ENCODE measurements at places on chromosomes 12 and 14.

DNA sequence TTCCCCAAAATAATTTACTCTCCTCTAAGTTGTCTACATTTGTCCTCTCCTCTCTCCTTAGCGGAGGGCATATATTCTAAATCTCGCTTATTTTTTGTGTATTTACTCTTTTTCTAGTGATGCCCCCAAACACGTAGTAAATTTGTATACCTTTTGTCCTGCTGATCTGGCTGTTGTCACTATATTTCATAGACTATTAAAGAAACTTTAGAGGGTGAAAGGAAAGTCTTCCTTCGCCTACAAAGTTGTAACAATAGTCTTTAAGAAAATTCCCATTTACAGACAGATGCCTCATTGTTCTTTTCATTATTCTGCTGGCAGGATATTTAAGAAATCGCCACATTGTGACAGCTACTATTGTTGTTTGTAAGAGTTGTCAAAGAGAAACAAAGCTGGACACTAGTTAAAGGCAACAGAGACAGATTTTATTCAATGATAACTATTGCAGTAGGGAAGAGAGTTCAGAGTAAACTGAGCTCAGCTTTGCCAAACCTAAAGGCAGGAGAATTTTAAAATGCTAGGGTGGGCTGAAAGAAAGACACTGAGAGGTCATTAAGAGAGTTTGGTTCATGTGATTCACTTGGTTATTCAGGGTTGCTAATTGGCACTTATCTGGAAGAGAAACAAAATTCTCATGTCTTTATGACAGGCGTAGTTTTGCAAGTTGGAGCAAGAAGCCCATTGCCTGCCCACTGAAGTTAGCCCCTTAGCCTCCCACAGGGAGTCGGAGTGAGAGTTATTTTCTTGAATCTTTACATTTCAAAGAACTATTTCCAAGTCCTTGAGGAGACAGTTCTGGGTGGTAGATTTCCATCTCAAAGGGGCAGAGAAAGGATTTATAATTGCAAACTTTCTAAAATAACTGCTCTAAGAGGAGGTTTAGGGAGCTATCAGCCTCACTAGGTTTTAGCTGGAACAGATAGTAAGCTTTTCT lies 1272.5 kb upstream of the SEL1L start:
- no peak for DNase-seq

- DNase-seq: peak; percentile 69
Measured at GRCh38 chr14:30214461-30215090, 286.9 kb upstream of the PRKD1 start.

- DNase-seq: no peak
Measured at GRCh38 chr14:104576970-104577332, 2.6 kb upstream of the C14orf180 start.

- no peak for DNase-seq
Measured at GRCh38 chr12:33828326-33828725, 194.0 kb upstream of the ALG10 start.

DNA sequence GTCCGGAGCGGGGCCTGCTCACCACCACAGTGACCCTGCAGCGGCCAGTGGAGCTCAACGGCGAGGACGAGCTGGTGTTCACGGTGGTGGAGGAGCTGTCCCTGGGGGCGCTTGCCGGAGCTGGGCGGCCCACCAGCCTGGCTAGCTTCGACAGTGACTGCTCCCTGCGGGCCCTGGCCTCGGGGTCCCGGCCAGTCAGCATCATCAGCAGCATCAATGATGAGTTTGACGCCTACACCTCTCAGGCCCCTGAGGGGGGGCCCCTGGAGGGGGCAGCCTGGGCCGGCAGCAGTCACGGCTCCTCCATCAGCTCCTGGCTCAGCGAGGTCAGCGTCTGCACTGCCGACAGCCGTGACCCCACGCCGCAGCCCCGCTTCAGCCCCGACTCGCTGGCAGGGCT lies 37.4 kb downstream of the KIF26A start:
- no peak for DNase-seq

- no peak for DNase-seq
Measured at GRCh38 chr12:56425193-56425592, 24.0 kb downstream of the TIMELESS start.

DNA sequence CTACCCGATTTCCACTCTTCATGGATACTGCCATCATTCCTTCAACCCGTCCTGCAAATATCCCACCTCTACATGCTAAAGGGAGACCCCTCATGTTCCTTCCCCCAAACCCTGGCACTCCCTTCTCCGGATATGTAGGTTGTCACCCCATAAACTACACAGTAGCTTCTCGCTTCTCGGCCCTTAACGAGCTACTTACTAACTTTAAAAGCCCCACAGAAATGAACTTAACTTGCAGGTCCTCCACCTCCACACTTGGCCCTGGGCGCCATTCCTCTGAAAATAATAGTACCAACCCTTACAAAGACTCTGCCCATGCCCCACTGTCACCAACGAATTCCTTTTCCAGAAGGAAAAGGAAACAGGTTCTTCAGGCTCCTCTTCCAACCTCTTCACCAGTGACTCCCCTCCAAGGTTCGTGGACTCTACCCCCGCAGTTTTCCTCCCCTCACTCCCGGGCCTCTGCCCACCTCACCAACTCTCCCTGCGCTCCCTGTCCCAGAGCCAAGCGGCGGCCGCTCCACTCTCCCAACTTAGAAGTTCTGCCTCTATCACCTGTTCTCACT lies 1.2 kb downstream of the SPPL3 start:
- no peak for DNase-seq

GRCh38 chr14:24070285-24071143 lies 848 bp upstream of the CPNE6 start:
- DNase-seq: no peak

DNA sequence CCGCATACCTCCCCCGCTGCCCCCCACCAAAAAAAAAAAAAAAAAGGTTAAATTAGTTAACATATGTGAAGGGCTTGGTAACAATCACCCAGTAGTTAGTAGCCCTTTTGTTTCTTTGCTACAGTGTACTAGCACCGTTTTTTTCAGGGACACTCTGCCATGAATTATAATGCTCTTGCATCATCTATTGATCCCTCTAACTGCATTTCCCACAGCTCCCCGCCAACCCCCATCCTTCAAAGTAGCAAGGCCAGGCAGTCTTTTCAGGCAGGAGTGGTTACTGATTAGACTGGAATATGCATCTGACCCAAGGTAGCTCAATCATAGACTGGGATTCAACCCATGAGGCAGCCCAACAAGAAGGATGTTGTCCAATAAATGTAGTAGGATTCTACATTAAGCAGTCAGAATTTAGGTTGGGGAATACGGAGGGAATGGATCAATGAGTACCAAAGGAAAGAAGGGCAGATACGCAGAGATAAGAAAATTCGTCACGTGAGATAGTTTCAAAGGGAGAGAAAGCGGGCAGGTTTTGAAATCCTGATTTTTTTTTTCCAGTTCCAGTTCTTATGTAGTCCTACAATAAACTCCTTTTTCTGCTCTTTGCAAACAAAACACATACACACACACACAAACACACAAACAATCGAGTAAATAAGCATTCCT lies 39.8 kb upstream of the CRACR2A start:
- no peak for DNase-seq

- DNase-seq: no peak
Measured at GRCh38 chr14:90610346-90611040, 205.7 kb downstream of the TTC7B start.

DNA sequence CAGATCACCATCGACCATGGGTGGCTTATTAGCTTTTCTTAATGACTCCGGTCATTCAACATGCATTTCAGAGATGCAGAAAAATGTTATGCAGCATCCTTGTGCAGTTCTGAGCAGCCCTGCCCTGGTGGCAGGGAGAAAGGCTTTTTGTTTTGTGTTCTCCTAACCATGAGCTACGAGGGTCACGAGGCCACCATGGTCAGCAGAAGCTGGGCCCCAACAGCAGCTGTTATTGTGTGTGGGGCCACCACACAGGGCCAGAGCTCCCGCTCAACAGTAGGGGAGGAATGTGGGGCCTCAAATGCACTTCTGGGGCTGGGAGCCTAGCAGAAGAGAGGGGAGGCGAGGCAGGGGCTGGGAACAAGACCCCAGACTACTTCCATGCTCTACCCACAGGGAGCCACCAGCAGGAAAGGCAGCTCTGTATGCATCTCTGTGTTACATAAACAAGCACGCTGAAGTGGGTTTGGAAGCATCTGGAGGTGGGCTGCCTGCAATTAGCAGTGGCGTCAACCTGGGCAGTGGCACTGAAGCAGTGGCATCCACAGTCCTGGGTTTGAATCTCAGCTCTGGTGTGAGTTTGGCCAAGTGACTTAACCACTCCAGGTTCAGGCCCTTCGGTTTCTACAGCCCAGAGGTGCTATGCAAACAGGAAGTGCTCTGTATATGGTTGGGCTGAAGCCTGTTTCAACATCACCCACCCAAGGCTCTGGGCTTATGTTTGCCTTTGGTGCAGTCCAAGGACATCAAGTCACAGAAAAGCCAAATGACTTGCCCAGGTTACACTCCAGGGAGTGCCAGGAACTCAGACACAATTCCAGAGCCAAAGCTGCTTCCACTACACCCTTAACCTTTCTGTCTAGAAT lies 16.3 kb downstream of the GLTP start:
- no peak for DNase-seq

DNA sequence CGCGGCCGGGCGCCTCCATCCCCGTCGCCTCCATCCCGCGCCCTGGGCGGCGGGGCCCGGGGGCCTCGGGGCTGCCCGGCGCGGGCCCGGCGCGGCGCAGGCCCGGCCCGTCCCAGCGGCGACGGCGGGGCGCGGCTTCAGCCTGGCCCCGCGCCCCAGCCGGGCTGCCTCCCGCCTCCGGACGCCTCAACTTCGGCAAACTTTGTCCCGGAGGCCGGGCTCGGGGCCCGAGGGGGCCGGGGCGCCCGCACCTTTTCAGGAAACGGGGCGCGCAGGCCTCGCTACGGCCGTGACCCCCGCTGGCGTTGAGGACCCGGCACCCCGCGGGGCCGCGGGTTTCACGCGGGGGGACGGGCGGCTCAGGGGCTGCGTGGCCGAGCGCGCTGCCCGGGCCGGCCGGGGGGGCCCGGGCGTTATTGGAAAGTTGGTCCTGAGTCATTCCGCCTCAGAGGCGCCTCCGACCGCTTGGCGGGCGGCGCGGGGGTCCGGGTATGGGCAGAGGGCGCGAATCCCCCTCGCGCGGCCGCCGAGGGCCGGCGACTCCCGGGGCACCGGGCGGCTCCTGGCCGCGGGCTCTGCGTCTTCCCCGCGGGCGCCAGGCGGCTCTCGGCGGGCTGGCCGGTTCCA lies 575 bp downstream of the TRAF3 start:
- DNase-seq: no peak

DNA sequence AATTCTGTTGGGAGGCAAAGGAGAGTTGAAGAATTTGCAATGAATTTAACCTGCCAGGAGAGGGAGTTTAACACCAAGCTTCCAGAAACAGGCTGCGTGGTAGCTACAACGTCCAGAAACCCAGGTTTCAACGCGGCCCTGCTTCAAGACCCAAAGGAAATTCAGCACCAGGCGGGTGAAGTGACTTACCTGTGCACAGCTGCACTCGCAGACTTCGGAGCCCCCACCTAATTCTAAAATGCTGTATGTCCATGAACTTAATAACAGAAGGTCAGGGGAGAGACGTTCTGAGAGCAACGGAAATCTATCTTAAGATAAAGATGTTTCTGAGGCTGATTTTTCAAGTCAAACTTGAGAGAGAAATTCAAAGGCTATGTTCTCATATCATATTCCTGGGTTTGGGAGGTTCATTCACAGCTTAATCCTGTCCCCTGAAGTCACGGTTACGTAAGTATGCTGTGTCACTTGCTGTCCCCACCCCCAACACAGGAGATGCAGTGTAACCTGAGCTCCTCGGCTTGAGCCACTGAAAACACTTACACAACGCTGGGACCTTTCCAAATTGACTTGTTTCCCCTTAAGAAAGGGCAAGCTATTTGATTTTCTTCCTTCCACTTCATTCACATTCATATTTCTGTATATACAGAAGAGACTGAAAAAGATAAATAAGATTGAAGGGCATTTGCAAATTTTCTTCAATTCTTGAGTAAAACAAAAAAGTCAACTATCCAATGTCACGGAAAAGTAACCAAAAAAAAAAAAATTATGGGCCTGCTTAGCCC lies 22.7 kb downstream of the CLIP1 start:
- no peak for DNase-seq

DNA sequence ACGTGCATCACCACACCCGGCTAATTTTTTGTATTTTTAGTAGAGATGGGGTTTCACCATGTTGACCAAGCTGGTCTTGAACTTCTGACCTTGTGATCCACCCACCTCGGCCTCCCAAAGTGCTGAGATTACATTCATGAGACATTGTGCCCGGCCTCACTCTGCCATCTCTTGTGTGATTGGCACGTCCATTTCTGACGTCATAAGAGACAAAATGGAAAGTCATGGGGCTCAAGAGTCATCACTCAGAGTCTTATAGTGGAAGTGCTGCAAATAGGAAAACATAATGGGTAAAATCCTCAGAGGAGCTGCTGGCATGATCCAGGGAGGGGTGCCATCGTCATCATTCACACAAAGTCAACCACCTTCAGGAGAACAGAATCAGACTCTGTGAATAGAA lies 54.2 kb upstream of the GPATCH2L start:
- DNase-seq: no peak

DNA sequence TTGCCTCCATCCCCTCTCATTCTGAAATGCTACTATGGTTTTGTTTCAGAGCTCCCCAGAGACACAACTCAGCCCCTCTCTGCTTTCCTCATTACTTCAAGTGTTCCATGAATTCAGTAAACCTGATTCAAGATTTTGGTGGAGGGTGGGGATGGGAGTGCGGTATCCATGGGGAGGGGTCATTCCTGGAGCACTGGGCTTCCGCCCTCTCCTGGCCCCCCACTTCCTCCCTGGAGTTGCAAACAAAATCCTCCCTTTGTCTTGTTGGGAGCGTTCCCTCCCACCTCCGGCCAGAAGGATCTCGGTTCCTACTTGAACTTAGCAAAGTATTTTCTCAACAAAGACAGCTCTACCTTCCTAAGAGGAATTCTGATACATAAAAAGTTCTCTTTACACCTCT lies 71.8 kb upstream of the LTA4H start:
- no peak for DNase-seq
